ENCODE measurements at places on chromosomes 5 and 9.
A peak's percentile ranks its signal among the peaks of the same experiment; 100 is the strongest.

- peak; percentile 62 for DNase-seq
Observed at GRCh38 chr5:893137-893506, 438 bp downstream of the TRIP13 start.

GRCh38 chr9:134263596-134263995, 62.7 kb upstream of the RXRA start:
- no peak for DNase-seq

DNA sequence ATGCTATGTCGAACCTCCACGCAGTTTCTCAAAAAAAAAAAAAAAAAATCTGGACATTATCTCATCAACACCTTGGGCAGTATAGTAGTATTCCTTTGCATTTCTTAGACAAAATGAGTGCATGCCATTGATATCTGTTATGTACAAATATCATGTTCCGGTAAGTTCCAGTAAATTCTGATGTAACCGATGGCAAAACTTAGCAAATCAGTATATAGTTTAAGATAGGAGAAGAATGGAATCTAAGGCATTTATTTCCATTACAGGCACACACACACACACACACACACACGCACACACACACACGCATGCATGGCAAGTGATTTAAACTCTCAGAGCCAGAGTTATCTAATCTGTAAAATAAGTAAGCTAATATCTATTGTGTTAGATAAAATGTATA, 356.5 kb upstream of the TUSC1 start:
- DNase-seq = no peak

DNA sequence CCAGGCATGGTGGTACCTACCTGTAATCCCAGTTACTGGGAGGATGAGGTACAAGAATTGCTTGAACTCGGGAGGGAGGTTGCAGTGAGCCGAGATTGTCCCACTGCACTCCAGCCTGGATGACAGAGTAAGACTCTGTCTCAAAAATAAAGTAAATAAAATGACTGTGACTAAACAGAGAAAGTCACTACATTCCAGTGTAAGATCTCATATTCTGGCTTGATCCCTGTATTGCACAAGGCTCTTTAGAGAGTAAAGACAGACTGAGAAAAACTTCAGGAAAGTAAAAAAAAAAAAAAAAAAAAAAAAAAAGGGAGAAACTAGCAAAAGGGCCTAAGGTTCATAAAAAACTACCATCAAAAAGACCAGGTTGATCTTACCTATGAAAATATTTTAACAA, 106.6 kb upstream of the PJA2 start:
- no peak for DNase-seq

GRCh38 chr5:139043157-139043905, 154.8 kb downstream of the SIL1 start:
- no peak for DNase-seq

DNA sequence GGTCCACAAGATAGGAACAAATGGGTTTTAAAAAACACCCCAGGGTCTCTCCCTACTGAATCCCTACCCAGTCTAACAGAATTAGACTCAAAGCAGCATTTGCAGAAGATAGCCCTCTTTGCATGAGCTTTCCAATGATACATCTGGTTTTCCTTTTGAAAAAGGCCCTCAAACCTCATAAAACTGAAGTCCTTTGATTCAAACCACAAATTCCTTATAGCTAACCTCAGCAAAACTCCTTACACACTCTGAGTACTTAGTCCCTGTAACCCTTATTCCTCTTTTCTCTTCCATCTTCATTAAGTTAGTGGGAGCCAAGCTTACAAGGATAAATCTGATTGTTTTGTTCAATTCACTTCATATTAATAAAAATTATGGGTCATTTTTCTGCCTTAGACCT, 90.5 kb upstream of the TNC start:
- DNase-seq = no peak

DNA sequence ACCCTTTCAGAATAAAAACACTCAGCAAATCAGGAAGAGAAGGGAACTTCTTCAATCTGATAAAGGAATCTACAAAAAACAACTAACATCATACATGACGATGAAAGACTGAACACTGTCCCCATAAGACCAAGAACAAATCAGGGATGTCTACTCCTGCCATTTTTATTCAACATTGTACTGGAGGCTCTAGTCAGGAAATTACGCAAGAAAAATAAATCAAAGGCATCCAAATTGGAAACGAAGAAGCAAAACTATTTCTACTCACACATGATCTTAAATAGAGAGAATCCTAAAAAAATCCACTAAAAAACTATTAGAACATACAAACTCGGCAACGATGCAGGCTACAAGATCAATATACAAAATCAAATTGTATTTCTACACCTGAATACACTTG, 42.3 kb downstream of the IPPK start:
- DNase-seq = no peak

DNA sequence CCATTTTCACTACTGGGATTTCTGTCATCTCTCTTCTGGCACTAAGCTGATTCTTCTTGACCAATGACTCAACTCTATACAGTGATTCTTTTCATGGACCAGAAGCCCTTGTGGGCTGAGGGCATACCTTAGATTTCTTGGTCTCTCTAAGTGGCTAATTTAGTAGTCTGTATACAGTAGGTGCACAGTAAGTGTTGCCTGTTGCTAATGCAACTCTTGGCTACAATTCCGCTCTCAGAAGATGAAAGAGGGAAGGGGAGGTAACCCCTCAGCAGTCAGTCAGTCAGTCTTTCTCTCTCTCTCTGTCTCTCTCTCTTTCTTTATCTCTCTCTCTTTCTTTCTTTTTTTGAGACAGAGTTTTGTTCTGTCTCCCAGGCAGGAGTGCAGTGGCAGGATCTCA, 115.1 kb upstream of the PANK3 start:
- DNase-seq = no peak
